ENCODE measurements at places on chromosomes 7 and 10. TPM values are rescaled to one million over a fixed set of nuclear protein-coding genes. Genes with fewer than 3 reads are reported as not detected.

The PDLIM1 gene
- 70.4 TPM for polyA plus RNA-seq

The SFRP5 gene
- polyA plus RNA-seq = 0.11 TPM

The KCNMA1 gene
- polyA plus RNA-seq = 2.5 TPM

The HTR7 gene
- polyA plus RNA-seq = 0.16 TPM

The IL6 gene
- polyA plus RNA-seq = 80.3 TPM

The ERVW-1 gene
- not detected for polyA plus RNA-seq

The PNLIP gene
- polyA plus RNA-seq = 3.7 TPM

The CHAT gene
- polyA plus RNA-seq = not detected

The GIMAP2 gene
- polyA plus RNA-seq = 5.9 TPM

The SYT15B gene
- 0.45 TPM for polyA plus RNA-seq

The GPR85 gene
- polyA plus RNA-seq = 0.15 TPM

The SPDYE9 gene
- not detected for polyA plus RNA-seq

The SPDYE8 gene
- polyA plus RNA-seq = not detected

All from adipose tissue (tissue), 3 donors.